ENCODE measurements at places on chromosomes 13 and 19.

- no peak for DNase-seq
These were observed 326.0 kb downstream of the GPC6 start for GRCh38 chr13:93552596-93552995.

GRCh38 chr13:31088826-31089420 lies 72.8 kb downstream of the HSPH1 start:
- DNase-seq, result no peak

- DNase-seq, result no peak
These were observed 25.4 kb downstream of the MIR17HG start for GRCh38 chr13:91372911-91373310.

DNA sequence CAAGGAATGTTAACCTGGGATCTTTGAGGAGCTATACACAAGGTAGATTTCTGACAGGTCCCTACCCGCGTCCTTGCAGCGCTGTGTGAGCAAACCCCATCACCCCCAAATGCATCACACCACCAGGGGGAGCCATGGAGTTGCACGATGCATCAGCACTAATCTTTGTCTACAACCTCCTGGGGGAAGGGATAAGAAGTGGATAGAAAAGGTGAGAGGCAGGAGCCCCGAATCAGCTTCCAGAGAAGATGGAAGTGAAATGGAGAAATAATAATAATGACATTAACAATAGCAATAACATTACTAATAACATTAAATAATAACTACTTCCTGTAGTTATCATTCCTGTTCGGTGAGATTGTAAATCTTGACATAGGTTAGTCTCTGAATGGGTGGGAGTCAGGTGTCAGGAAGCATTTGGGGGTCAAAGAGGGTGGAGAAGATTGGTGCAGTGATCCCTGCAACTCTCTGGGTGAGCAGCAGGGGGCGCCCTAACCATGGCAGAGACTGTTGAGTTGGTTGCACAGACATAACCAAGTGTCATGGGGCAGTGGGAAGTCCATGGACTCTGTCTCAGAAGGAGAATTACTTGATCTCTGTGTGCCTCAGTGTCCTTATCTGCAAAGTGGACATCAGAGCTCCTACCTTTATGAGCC lies 16.5 kb downstream of the SIGLEC7 start:
- DNase-seq, result peak; percentile 9

GRCh38 chr19:48873476-48874302 lies 1.5 kb downstream of the PPP1R15A start:
- no peak for DNase-seq

DNA sequence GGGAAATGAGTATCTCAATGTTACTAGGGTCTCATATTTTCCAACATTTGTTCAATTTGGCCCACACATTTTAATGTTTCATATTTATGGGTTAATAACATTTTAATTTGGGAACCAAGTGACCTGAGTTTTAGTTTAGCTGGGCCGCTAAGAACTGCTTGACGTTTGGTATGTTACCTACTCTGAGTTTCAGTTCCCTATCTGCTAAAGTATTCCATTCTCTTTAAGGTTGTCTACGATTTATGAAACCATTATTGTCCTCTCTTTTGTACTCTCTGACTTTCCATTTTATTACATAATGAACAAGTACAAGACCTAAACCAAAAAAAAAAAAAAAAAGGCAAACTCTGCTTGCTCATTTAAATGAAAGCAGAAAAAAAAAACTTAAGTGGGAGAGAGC lies 89.9 kb downstream of the FGF14 start:
- no peak for DNase-seq

GRCh38 chr13:113617961-113618360 lies 33.4 kb downstream of the TFDP1 start:
- no peak for DNase-seq

DNA sequence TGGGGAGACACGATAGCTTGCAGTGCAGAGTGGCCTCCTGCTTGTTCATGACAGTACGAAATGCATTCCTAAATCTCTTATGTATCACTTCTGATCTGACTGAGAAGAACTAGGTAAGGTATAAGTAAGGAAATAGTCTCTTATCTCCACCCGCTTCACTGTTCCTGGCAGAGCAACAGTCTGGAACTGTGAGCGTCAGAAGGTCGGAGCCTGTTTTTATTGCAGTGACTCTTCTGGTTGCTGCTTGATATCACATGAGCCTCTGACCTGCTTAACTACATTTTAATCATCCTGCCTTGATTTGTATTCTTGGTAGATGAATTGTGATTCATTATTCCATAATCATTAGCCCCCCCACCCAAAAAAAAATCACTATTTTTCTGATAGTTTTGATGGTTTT lies 69.0 kb downstream of the COL4A2 start:
- DNase-seq, result no peak

- no peak for DNase-seq
These were observed 24.9 kb downstream of the RCN3 start for GRCh38 chr19:49552749-49553148.

- DNase-seq, result peak; percentile 61
These were observed 17.7 kb downstream of the LIPE start for GRCh38 chr19:42409477-42409876.

GRCh38 chr13:64428196-64428595 lies 2801.9 kb downstream of the PCDH9 start:
- no peak for DNase-seq

DNA sequence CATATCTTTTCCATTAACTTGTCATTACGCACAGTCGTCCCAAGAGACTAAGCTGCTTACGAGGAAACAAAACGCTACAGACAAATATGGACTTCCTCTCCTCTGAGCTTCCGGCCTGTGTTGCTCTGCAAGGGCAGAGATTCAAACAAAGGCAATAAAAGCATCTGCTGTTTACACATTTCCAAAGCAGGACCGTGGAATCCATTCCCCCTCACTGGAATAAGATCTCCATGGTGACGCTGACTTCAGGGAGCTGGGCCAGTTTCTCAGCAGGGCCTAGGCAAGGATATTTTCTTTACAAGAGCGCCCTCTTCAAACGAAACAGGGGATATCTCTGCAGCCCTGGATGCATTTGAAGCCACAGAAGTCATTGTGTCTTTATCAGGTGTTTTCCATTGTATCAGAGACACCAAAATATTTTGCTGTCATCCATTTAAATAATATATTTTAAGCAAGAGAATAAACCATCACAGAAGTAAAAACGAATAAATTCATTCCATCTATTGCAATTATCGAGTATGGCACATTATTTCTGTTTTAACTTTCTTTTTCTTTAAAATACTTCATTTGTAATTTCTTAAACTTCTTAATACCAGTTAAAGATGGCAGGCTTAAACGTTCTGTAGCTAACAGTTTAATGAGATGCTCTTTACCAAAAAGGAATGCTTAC lies 177.5 kb downstream of the DCLK1 start:
- peak; percentile 95 for DNase-seq

- DNase-seq, result no peak
These were observed 171.1 kb downstream of the KCTD12 start for GRCh38 chr13:76715075-76715474.

DNA sequence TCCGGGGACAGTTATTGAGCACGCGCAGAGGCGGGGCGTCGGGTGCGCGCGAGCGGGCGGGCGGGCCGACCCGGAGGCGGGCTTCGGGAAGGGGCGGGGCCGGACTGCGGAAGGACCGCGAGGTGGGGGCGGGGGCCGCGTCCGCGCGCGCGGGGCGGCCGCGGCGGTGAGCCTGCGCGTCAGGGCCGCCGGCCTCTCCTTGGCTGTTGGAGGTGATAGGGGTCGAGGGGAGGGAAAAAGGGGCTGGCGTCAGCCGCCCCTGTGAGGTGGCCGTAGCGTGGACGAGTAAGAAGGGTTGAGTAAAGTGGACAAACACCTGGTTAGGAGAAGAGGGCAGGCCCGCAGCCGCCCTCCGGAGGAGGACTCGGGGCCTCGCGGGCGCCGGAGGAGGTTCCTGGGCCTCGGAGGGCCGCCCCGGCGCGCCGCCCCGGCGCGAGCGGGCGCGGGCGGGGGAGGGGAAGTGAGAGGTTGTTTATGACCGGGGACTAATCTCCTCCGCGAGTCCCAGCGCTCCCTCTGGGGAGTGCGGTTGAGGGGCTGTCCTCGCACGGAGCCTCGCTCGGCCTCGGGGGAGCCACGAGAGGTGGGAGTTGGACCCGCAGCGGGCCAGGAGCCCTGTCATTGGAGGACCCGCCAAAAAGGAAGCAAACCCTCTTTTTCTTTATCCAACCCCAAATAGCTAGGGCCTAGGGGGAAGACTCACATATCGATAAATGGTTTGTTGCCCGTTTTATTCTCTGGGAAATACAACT lies 547 bp upstream of the INTS6 start:
- DNase-seq, result no peak

- DNase-seq, result no peak
These were observed 499.5 kb upstream of the KLF12 start for GRCh38 chr13:74633734-74634133.

- DNase-seq, result peak; percentile 69
These were observed at the start of gene ZBTB32 for GRCh38 chr19:35704218-35704617. Gene ZBTB32, plus strand, starts transcription at chr19:35704558. Its CDS starts 10,069 bp downstream, at chr19:35714627.

DNA sequence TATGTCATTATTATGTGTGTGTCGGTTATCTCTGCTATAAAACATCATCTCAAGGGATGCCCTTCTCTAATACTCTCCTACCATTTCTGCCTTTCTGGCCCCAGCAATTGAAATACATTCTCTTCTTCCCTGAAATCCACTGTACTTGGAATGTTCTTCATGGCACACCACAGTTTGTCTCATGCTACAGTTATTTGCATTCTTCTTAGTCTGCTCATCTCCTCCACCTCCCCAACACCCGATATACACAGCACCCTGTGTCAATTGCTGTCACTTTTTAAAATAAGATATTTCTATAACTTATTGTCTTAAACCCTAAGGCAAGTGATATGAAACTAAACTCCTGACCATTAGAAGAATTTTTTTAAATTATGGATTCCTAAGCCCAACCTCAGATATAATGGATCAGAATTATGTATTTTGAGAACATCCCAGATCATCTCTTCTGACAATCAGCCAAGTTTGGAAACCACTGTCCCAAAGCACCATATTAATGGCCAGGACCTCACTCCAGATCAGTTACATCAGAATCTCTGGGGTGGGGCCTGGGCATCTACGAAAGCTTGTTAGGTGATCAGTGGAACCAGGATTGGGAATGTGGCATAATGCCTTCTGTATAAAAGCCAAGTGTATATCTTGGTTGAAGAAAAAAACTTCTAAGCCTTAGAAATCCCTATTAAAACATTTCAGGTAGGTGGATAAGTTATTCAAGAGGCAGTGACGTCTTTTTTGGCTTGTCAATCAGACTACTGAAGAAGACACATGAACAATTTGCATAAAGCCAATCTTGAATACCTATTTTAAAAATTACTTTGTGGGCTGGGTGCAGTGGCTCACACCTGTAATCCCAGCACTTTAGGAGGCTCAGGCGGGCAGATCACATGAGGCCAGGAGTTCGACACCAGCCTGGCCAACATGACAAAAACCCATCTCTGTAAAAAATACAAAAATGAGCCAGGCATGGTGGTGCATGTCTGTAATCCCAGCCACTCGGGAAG lies 30.0 kb upstream of the KBTBD7 start:
- DNase-seq, result peak; percentile 66

DNA sequence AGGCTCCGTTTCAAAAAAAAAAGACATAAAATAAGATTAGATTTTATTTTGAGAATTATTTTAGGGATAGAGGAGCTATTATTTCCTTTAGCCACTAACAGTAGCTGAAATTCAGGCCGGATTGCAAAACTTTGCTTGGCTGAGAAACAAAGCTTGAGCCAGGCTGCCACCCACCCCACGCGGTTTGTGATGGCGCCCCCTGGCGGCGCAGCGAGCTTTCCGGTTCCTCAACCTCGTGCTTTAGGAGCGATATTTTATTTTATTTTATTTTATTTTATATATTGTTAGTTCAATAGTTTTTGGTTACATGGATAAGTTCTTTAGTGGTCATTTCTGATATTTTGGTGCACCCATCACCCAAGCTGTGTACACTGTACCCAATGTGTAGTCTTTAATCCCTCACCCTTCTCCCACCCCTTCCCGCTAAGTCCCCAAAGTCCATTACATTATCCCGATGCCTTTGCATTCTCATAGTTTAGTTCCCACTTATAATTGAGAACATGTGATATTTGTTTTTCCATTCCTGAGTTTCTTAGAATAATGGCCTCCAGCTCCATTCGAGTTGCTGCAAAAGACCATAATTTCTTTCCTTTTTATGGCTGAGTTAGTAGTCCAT lies 19.8 kb upstream of the CEACAM4 start:
- no peak for DNase-seq

DNA sequence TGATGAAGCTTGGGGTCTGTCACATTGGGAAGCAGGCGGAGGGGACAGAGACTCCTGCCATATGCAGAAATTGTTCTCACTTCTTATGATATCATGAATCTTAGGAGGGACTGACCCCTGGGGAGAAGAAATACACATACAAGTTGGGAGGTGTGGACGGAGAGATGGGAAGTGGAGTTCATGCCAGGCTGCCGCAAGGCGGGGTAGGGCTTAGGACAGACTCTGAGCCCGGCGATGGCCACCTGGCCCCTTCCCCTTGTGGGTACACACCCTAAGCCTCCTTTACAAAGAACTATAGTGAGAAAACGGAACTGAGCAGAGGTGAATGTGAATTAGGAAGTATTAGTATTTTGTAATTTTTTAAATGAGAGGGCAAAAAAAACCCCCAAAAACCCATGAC lies 177.0 kb upstream of the IRS2 start:
- no peak for DNase-seq

DNA sequence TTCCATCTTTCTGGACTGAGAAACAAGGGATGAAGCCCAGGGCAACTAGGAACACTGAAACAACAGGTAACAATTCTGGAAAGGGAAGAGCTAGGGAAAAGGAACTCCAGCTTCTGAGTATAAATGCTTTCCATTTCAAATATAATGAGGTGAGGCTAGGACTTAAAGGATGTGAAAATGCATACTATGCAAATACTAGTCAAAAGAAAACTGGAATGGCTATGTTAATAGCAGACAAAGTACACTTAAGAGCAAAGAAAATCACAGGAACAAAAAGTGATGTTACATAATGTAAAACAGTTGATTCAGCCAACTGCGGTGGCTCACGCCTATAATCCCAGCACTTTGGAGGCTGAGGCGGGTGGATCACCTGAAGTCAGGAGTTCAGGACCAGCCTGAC lies 6.2 kb downstream of the SIGLEC14 start:
- no peak for DNase-seq

GRCh38 chr19:35138305-35138892 lies at the start of gene FXYD1:
Gene FXYD1, plus strand, starts transcription at chr19:35138824. Its CDS starts 1,256 bp downstream, at chr19:35140080.
- no peak for DNase-seq

DNA sequence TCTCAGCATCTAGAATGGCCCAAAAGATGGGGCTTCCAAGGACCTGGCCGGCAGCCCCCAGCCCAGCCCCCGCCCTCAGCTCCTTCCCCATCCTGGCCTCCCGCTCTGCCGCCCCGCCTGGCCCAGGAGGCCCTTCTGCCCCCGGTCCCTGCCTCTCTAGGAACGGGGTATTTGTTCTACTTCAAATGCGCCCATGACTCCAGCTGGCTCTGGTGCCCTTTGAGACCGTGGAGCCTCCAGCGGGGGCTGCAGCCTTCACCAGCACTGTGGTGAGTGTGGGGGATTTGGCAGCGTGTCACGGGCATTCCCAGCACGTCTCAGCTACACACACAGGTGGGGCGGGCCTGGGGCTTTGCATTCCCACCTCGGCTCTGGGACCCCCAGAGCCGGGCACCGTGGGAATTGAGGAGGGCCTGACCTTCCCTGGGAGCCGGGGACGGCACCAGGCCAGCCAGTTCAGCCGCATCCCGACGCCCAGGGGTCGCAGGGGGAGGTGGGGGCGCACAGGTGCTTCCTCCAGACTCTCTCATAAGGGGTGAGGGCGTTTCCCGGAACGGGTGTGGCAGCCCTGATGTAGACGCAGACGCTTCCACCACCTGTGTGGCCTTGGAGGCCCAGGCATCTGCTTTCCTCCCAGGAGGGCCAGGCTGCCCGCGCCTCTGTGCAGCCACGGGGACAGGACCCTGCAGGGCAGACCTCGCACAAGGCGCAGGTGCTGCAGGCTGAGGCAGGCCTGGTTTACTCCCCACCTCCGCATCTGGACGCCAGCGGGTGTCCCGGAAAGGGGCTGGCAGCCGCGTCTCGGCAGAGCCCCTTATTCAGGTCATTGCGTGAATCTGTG lies 947 bp downstream of the ATP4B start:
- DNase-seq, result no peak
